Right cardiac atrium (tissue), 5 donors: ENCODE measurements at places on chromosomes 7 and 10. TPM values are rescaled to one million over a fixed set of nuclear protein-coding genes. Genes with fewer than 3 reads are reported as not detected.

The OR2A12 gene
- not detected for polyA plus RNA-seq

DNA sequence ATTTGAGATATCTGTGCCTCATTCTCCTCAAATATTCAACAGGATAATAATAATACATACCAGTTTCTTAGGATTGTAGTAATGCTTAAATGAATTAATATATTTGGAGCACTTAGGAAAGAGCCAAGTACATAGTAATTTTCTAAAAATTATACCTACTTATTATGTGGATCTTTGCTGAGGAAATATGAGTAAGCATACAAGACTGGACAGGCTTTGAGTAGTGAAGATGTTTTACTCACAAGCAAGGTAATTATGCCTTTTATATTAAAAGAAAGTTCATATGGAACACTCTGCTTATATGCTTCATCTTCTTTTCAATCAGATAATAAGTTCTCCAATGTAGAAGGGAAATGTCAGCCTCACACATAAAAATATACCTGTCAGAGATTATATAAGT, 337.5 kb upstream of the KAT6B start:
- DNase-seq: no peak

The CPEB3 gene
- 4.6 TPM for polyA plus RNA-seq

DNA sequence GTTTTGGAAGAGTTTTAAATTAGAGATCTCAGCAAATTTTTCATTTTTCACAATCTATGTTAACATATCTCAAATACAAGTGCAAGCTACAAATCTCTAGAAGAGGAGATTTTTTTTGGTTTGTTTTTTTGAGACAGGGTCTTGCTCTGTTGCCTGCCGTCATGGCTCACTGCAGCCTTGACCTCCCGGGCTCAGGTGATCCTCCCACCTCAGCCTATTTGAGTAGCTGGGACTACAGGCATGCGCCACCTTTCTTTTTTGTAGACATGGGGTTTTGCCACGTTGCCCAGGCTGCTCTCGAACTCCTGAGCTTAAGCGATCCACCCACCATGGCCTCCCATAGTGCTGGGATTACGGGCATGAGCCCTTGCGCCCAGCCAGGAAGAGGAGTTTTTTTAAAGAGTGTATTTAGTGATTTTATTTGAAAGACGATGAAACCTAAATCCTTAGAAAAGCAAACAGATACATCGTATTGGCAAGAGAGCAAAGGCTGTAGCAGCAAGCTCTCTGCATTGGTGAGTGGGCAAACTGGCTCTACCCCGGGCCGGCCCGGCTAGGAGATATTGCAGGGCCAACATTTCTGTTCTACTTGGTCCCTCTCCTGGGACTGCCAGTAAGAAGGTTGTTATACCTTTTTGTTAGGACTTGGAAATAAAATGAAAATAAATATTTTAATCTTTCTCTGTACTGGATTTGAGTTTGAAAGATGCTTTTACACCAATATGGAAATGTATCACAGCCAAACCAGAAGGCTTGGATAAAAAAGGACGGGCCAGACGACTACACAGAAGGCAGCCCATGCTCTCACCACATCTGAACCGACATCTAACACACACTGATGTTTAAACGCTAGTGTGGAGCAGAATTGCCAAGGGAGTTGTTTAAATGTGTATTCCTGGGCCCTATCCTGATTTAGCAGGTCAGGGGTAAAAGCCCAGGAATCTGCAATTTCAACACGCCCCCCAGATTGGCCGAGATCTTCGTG, 49.6 kb upstream of the RHEB start:
- no peak for DNase-seq

- no peak for DNase-seq
Observed at GRCh38 chr10:818526-819220, 112.8 kb downstream of the LARP4B start.

DNA sequence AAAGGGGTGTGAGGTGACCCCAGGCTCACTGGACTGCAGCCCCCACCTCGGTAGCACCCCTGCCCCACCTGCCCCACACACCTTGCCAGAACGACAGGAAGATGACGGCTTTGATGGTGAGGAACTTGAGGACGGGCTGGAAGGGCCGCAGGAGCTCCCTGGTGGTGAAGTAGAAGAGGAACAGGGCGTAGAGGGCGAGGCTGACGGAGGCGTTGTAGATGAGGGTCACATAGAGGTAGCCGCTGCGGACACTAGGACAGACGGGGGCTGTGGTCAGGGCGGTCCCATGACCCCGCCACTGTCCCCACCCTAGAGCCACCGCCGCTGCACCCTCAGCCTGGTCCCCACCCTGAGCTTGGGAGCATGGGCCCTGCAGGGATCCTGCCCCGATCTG, 7.6 kb downstream of the TMEM184A start:
- DNase-seq: no peak

GRCh38 chr10:102225646-102226541, at the start of gene ELOVL3:
Gene ELOVL3, plus strand, starts transcription at chr10:102226299. Its CDS starts 250 bp downstream, at chr10:102226549.
- DNase-seq: peak; percentile 98

GRCh38 chr7:11625669-11626068, 206.3 kb downstream of the THSD7A start:
- DNase-seq: peak; percentile 15

DNA sequence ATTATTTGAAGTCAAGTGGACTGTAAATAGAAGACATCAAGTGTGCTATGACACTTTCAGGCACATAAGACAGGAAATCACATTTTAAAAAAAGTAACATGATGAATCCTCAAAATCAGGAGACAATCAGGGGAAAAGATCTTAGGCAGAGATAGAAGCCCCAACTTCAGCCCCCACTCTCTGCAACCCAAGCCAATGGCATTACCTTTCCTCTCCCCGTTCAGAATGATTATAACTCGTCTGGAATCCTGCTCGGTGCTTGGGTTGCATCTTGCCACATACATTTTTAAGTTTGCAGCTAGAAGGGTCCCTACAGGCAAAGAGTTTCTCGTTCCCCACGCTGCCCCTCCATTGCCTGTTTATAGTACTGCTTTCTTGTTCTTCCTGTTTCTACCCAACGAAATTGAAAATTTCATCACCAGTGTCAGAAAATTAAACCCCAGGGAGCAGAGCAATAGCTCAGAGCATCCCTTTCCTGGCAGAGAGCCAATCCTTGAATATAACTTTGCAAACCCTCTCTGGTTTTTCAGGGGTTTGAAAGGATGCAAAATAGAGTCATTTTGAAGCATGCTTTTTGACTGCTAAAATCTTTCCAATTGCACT, 260.5 kb upstream of the AOAH start:
- DNase-seq: no peak

DNA sequence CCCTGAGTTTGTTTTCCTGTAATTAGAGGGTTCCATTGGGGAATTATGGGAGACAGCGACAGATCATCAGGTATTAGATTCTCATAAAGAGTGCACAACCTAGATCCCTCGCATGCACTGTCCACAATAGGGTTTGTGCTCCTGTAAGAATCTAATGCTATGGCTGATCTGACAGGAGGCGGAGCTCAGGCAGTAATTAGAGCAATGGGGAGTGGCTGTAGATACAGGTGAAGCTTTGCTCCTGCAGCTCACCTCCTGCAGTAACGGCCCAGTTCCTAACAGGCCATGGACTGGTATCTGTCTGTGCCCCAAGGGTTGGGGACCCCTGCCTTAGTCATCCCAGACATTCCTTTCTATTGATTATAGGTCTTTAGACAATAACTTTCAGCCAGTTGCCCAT, 894 bp upstream of the ZSCAN21 start:
- DNase-seq: no peak

DNA sequence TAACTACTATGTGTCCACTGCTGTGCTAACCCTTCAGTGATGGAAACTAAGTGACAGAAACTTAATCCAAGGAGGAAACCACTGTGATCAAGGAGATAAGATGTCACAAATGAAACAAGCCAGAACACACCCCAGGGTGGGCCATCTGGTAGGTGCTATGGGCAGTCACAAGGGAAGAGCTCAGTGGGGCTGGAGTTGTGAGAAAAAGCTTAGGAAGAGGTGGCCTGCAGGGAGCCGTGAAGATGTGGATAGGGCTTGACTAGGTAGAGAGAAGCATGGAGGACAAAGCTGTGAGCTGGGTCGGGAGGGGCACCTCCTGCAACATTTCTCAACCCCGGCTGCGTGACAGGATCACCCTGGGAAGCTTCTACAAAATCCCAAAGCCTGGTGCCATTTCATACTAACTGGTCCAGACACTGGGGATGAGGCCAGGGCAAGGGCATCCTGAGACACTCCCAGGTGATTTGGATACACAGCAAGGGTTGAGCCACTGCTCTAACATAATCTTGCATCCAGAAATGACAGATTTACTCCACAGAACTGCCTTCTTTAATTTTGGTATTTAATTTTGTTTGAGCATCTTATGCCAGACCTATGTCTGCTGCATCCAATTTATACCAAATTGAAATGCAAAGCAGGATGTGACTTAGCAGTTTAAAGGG, 69.3 kb downstream of the OSBPL3 start:
- no peak for DNase-seq

The ATG9B gene
- polyA plus RNA-seq: 0.43 TPM

DNA sequence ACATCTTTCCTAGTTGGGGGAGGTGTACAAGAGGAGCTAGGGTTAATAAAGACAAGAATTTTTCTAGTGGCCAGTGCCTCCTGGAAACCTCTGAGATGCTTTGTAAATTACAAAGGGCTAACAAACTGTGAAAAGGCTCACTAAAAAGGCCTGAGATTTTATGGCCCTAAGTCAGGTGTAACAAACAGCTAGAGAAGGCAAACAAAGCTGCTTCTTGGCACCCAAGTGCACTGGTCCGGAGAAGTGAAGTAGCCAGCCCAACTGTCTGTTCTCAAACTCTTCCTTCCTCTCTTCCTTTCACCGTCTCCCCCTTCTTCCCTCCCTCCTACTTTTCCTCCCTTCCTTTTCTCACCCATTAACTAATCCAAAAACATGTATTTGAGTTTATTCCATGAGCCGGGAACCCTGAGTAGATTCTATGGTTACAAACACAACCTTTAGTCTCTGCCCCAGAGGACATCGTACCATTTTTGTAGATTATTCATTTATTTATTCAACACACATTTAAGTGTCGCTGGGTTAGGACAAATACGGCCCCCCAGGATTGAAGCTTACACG, 143.4 kb upstream of the PCGF5 start:
- no peak for DNase-seq

The SIRT1 gene
- polyA plus RNA-seq: 9.3 TPM
